AG04450 (cell line): ENCODE measurements at places on chromosomes 2 and 18. TPM values are rescaled to one million over a fixed set of nuclear protein-coding genes. Genes with fewer than 3 reads are reported as not detected.

GAREM1 gene
- polyA plus RNA-seq = 2.8 and 3.4 TPM in 2 replicates

POLR1A gene
- polyA plus RNA-seq = 11.1 and 11.9 TPM in 2 replicates

MREG gene
- 2.3 and 2.6 TPM in 2 replicates for polyA plus RNA-seq

GRCh38 chr2:206556357-206556949, 85.8 kb upstream of the FAM237A start:
- peak; percentile 8 for DNase-seq

GRCh38 chr2:121076885-121077549, 208.0 kb downstream of the TFCP2L1 start:
- DNase-seq = no peak

DNA sequence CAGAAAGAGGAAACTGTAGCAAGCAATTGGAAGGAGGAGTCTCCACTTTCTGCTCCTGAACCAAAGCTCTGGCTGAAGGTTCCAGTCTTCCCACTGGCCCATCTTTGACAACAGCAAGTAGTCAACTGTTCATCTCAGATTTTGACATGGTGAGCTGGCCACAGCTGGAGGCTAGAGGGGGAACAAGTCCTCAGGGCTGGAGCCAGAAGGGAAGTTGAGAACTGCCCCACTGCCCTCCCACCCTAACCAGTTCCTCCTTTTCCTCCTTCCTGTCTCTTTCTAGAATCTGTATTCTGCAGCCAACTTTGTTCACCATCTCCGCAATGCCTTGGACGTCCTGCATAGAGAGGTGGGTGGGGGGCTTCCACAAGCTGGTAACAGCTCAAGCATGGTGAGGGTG, 105.8 kb downstream of the PLB1 start:
- no peak for DNase-seq

GRCh38 chr2:113175042-113175628, 1.4 kb downstream of the PSD4 start:
- no peak for DNase-seq

- no peak for DNase-seq
Observed at GRCh38 chr2:100376836-100377235, 40.6 kb downstream of the CHST10 start.
